ENCODE measurements at places on chromosomes 2 and 18.

DNA sequence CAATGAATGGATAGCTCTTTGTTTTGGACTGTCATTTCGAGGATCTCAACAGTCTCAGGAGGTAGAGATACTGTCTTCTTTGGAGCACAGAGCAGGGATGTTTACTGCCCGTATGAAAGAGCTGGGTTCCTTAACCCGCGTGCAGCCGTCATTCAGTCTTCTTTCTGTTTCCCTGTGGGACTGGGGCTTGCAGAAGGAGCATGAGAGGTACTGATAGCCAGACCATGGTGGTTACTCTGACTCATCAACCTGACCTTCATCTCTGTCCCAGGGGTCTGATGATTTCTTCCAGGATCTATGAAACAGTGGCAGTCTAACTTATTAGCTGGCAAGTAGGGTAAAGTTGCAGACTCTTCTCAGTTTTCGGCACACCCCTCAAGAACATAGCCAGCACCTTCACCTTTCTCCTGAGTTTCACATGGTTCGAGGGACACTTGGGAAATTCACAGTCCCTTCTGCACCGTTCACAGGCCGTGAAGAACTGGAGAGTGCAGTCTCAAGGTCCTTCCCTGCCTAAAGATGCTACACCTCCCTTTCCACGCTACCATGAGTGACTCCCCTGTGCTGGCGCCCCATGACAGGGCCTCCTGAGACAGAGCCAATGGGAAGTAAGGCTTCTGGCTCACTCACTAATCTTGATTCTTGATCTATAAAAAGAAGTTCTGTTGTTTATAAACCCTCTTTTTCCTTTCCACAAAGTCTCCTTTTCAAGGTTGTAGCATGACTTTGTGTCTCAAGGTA lies 226.2 kb downstream of the MC4R start:
- no peak for DNase-seq

DNA sequence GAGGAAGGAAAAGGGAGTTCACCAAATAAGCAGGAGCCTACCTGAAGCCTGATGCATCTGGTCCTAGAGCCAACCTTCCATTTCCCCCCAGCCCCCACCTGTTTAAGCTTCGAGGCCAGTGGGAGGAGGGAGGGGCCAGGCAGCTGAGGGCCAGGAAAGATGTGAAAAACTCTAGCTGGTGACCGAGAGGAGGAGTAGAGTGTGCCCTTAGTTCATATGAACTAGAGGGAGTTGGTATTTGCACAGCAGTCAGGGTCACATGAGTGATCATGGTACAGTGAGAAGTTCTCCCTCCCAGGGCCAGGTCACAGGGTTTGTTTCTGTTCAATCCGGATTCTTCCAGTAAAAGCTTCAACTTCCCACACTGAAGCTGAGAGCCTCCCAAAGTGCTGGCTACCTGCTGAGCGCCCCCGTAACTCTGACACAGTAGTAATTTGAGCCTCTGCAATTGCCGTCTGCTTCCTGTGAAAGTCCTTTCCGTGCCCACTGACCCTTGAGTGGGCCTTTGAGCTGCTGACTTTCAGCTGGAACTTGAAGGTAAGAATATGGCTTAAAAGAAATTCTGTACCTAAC lies at the start of gene SULT1C2:
Gene SULT1C2, plus strand, starts transcription at position 362 of the 573 bp plus-strand sequence. CDS start 4,773 bp downstream, outside the sequence.
- no peak for DNase-seq

- DNase-seq = no peak
Observed at GRCh38 chr2:238095143-238095542, 5.0 kb upstream of the ESPNL start.

- no peak for DNase-seq
Observed at GRCh38 chr2:218063896-218064295, 5.2 kb upstream of the RUFY4 start.

DNA sequence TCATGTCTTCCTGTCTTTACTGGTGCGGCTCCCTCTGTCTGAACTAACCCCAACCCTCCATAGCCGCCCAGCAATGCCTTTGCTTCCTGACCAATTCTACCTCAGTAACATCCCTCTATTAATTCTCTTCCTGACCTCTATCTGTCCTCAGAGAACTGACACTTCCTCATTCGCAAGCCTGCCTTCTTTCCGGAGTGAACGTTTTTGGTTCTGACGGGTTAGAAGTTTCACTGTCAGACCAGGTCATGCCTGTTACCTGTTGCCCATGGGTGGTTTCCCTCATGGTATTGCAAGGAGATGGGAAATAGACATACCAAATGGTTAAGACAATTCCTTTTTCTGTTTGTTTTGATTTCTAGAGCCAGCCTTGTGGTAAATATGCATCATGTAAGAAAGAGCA lies 453.4 kb upstream of the SLC14A2 start:
- DNase-seq = no peak

DNA sequence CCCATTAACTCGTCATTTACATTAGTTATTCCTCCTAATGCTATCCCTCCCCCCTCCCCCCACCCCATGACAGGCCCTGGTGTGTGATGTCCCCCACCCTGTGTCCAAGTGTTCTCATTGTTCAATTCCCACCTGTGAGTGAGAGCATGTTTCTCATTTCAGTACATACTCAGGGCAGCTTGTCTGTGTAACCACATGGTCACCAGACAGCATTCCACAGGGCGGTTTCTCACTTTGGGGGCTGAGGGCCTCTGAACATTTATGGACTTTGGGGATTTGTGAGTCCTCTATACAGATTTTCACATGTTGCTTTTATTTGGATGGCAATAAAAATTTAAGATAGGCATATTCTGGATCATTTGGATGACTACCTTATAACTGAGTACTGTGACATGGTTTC lies 84.0 kb downstream of the LYPD6B start:
- DNase-seq = no peak

- no peak for DNase-seq
Observed at GRCh38 chr2:197200051-197200761, 110.4 kb downstream of the ANKRD44 start.

GRCh38 chr18:27899893-27900292 lies 277.0 kb downstream of the CDH2 start:
- no peak for DNase-seq

DNA sequence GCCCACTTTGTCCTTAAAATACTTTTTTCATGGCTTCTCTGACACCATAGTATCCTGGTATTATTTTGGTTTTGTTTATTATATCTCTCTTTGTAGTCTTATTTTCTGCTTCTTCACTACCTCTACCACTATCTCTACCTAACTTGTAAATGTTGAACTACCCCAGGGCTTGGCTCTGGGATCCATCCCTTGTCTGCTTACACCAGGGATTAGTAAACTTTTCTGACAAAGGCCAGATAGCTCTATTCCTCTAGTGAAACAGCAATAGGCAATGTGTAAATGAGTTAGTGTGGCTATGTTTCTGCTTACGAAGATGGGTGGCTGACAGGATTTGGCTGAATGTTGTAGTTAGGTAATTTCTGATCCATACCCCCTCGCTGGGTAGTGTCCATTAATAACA lies 76.8 kb downstream of the ZNF407 start:
- no peak for DNase-seq

GRCh38 chr2:176650104-176650837 lies 381.0 kb downstream of the MTX2 start:
- no peak for DNase-seq

GRCh38 chr2:1634681-1635341 lies 109.5 kb downstream of the PXDN start:
- no peak for DNase-seq

- peak; percentile 33 for DNase-seq
Observed at GRCh38 chr2:127080938-127081755, 25.8 kb downstream of the BIN1 start.

DNA sequence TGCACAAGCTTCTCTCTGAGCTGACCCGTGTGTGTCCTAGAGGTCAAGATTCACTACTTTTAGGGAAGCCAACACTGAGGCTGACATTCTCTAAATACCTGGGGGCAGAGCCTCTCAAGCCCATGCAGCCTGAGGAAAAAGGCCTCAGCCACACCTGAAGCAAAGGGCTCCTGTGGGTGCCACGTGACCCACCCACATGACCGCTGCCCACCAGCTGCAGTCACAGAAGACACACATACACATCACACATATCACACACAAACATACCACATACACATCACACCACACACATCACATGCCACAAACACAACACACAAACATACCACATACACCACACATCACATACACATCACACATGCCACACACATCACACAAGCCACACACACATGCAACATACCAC lies 14.6 kb downstream of the TMEM177 start:
- no peak for DNase-seq
